NCI-H446 (cell line): ENCODE measurements at places on chromosomes 11 and 22.

DNA sequence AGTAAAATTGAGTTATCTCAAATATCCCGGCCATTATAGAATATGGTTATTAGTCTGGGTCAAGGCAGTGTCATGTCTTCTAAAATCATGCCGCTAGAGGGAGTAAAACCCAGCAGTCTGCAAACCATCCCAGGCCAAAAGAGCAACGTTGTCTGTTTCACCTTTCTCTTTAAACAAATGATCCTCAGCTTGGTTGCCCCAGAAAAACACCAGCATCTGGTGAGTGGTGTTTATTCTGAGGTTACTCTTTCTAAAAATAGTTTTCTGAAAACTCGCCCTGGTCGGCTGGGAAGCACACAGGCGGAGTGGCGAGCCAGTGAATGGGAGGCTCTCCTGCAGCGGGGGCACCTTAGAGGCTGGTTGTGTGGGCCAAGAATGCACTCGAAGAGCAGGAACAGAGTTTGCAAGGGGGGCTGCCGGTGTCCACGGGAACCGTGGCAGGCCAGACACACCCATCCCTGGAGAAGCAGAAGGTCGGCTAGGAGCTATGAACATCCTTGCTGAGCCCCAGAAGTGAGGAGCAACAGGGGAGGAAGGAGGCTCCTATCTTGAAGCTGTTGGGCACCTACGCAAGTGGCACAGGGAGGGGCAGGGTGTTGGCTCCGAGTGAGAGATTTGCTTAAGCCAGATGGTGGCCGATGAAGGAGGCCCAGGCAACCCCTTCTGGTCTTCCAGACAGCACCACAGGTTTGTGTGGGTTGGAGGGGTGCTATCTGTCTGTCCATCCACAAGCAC is 297.1 kb downstream of the ETS1 start:
- peak; percentile 31 for DNase-seq

DNA sequence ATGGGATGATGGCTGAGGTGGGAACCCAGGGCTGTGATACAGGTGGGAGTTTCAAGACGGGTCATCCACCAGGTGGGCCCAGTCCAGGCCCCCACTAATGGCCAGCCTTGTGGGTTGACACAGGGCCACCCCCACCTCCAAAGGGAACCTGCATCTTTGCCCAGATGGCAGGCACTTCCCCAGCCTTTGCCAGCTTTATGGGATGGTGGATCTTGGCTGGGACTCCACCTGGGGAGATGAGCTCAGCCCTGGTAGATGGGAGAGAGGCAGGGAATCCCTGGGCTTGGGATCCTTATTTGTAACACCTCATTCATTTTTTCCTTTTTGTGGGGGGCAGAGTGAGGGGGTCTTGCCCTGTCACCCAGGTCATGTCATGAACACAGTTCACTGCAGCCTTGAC is 33.4 kb downstream of the CD82 start:
- peak; percentile 14 for DNase-seq

DNA sequence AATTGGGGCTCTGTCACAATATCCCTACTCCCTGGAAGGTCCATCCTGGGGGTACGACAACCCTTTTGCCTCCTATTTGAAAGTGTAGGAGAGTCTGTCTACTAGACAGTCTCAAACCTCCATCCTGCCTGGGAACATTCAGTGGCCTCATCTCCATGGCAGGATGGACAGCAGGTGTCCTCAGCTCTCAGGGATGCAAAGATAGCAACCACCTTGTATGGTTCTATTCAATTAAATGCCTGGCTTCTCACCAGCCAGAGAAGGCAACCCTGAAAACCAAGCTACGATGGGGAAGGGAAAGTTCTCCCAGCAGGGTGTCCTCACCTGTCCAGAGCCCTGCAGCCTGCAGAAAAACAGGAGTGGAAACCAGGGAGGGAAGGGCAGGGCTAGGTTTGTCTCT is 164.9 kb downstream of the MIAT start:
- no peak for DNase-seq

DNA sequence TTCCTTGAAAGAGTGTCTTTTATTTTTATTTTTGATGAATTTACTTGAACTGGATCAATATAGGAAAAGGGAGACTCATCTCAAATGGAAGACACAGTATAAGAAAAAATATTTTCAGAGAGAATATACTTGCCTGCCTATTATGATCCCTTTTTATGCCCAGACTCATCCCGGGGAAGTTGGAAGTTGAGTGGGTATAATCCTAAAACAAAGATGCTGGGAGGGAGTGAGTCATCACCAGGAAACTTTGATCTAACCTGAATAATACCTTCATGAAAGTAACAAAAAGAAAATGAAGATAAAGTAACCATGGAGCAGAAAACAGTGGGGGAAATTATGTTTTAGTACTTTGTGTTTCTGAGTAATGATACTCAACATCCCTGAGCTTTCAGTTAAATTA is 1514.0 kb downstream of the FAM181B start:
- no peak for DNase-seq

DNA sequence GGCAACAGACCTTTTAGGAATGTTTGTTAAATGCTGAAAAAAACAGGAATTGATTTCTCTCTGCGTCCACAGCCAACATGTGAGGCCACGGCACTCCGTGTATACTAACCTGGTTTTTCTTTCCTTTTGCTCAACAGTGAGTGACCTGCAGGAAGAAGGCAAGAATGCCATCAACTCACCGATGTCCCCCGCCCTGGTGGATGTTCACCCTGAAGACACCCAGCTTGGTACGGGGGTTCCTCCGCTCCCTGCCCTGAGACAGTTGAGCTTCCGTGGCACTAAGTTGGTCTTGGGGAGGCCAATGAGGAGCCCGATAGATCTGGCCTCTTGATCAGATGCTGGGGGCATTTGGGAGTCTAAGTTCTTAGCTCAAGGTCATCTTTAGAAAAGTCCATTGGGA is 69.7 kb downstream of the PARVB start:
- DNase-seq = no peak

DNA sequence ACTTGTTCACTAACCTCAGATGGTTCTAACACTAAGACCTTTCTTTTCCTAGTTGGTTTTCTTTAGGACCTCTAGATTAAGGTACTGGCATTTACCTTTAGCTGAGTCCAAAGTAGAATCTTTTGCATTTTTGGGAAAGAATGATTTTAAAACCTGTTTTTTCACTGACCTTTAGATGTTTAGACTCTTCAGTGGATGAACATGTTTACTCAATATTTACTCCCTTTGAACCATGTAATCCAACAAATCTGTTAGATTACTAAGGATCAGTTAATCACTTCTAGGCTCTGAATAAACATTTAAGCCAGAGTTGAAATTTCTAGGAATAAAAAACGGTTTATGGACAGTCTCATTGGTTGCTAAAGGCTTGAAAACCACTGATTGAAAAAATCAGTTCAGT is 6.2 kb downstream of the TMEM135 start:
- DNase-seq = no peak

- DNase-seq = no peak
Measured at GRCh38 chr22:31490496-31490925, 869 bp upstream of the EIF4ENIF1 start.

DNA sequence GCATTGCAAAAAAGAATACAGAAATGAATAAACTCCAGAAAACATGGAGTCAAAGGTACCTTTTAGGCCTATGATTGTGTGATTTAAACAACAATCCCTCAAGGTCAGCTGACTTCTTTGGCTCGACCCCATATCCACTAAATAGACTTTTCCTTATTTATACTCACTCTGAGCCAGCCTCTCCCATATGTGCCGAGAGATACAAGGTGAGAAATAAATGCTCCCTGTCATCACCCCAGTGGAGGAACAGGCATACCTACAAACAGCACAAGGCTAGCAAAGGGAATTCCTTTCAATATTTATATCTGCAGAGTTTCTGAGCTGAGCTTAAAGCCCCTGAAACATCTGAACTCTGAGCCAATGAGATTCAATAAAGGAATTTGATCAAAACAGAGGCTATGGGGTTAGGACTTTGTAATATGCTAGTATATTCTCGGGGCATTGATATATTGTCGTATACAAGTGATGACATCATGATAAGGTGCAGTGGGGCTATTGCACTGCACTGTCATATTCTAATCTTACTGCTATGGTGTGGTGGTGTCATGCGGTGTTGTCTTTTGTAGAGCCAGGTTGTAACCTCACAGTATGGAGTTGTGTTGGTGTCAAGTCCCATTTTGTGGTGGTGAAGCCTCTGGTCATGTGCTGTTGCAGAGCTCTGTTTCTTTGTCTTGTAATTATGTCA is 56.0 kb upstream of the GALNT18 start:
- no peak for DNase-seq

- no peak for DNase-seq
Measured at GRCh38 chr11:134466610-134467567, 54.8 kb upstream of the B3GAT1 start.

GRCh38 chr11:47104261-47104950 is 72.3 kb downstream of the ARFGAP2 start:
- DNase-seq = peak; percentile 48

- no peak for DNase-seq
Measured at GRCh38 chr11:110345743-110346142, 49.3 kb upstream of the RDX start.
